ENCODE measurements at places on chromosomes 2 and 18.

DNA sequence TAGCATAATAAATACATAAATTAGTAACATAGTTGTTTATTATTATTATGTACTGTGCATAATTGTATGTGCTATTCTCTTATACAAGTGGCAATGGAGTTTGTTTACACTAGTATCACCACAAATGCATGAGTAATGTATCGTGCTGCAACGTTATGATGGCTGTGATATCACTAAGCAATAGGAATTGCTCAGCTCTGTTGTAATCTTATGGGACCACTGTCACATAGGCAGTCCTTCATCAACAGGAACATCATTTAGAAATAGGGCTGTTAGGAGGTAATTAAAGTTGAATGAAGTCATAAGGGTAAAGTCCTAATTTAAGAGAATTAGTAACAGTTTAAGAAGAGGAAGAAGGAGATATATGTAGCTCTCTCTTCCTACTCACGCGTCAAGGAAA lies 33.8 kb downstream of the TEX51 start:
- DNase-seq = no peak

DNA sequence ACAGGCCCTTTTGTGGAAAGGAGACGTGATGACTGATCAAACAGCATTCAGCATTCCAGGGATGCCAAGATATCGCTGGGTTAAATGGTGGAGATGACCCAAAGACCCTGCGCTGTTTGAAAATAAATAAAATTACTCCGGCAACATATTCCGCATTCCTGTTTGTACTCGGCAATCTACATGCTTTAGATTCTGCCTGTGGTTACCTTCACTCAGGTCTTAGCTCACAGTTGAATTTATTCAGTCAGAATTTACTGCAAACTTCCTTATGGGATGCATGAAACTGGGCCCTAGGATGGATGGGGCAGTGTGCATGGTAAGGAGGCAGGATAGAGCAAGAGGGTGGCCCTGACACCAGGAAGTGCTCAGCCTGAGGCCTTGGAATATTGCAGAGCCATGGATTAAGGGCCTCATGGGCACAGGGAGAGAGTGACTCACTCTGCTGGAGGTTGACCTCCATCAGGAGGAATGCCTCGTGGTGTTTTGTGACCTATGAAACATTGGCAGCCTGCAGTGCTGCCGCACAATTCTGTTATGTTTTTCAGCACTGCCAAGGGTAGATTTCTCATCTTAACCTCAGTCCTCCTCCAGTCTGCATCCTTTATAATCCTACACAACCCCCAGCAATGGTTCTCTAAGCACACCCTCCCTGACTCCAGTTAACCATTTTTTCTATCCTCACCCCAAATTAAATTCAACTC lies 321.4 kb downstream of the IRS1 start:
- no peak for DNase-seq

- no peak for DNase-seq
Measured at GRCh38 chr2:25582077-25582830, 91.1 kb downstream of the DTNB start.

GRCh38 chr2:154720651-154721050 lies 22.2 kb downstream of the KCNJ3 start:
- no peak for DNase-seq

- DNase-seq = no peak
Measured at GRCh38 chr2:127358044-127358443, 29.7 kb downstream of the MAP3K2 start.
